ENCODE measurements at places on chromosomes 5 and 9.

- DNase-seq: no peak
These were observed 179.0 kb upstream of the PPP1R26 start for GRCh38 chr9:135300346-135301141.

DNA sequence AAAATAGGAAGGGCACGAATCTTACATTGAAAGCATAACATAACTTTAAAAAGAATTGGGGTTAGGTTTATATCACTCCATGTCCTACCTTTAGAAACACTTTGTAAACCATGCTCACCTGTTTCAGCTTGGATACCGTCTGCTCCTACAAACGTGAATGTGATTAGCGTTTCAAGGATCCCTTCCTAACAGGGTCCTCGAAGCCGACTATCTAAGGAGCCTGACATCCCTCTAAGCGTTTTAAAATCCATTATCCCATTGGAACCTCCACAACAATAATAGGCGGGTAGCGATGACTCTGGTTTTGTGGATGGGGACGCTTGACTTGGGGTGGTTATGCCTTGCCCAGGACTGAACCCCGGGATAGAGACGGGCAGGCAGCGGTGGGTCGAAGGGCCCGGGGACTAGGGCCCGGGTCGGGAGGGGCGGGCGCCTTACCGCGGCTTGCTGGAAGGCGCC lies 937 bp downstream of the SVEP1 start:
- DNase-seq: no peak

DNA sequence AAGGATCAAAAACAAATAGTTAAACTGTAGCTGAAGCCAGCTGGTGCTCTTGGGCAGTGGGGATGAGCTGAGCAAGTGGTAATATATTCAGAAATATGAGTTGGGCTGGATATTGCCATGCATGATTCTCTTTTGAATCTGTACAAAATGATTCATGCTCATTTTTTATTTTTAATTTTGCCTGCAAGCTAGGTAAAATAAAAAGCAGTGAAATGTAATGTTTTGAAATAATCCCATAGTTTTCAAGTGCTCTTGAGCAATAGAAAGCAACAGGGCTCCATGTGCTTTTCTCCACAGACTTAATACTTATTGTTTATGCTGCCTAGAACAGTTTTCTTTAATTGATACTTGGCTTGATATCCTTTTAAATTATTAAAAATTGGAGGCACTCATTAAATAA lies 489.3 kb downstream of the TLE4 start:
- no peak for DNase-seq

DNA sequence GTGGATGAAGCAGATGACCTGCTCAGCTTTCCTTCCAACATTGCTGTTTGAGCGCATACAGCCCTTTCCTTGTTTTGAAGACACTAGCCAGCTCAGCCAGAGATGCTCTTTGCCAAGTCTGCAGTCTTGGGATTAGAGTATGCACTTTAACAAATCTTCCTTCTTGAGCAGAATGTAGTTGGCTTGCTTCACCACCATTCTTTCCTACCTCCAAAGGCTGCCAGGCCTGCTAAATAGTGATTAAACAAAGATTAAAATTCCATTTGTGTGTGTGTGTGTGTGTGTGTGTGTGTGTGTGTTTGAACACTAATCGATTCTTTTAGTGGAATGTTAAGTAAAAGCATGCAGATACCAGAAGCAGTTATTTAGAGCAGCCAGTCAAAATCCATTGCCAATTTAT lies 97.6 kb downstream of the GALNT10 start:
- no peak for DNase-seq

DNA sequence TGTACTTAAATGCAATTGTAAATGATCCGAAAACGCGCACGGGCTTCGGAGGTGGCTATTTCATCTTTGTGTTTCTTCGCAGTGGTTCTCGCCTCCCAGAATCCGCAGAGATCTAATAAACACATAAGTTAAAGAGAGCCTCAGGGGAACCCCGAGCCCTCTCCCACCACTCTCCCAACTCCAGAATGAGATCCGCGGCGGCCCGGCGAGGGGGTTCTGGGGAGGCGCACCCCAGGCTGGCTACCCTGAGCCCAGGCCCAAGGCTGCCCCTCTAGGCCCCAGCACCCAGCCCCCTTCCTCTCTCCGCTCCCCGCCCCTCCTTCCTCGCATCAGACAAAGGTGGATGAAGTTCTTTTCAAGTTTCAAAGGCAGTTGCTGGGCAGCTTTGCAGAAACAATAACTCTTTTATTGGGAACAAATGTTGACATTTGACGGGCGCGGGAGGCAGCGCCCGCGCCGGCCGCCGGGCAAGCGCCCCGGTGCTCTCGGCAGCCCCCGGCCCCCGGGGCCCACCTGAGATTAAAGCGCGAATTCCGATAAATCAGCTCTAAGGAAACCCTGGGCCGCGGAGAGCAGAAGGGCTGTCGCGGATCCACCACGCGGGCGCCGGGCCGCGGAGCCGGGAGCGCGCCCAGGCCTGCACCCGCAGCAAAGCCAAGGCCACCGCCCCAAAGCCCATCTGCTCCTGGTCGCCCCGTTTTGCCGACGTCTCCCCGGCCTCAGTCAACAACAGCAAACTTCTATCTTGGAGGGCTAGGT lies 8.4 kb downstream of the IRX2 start:
- DNase-seq: no peak

GRCh38 chr5:168019143-168019542 lies 272.3 kb upstream of the WWC1 start:
- no peak for DNase-seq

DNA sequence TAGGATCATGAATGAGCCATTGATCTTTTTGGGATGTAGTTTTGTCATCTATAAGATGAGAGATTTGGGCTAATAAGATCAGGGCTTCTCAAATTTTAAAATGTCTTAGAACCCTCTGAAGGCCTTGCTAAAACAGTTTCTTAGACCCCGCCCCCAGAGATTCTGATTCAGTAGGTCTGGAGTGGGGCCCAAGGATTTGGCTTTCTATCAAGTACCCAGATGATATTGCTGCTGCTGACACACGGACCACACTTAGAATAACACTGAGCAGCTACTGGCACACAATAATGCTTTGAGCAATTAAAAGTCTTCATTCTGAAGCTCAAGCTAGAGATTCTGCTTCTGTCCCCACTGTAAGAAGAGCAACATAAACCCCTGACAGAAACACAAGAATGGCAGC lies 216.7 kb downstream of the SMARCA2 start:
- DNase-seq: no peak

DNA sequence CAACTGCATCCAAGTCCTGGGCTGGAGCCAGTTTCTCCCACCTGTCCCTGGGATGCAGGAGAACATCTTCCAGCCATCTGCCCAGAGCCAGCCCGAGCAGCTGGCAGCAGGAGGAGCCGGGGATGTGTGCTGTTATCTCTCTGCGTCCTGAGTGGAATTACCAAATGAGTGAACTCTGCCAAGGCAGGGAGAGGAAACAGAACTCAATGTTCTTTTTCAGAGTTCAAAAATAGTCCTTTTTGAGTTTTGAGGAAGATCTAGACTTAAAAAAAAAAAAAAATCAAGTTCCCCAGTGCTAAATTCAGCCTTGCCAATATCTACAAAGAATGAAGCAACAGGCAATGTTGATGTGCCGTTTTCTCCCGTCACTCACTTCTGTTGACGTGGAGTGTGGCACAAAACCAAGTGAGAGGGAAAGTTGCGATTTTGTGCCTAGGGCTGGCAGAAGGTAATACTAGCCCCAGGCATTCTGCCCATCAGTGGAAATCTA lies 56.2 kb downstream of the TMOD1 start:
- DNase-seq: no peak

GRCh38 chr9:12765088-12765798 lies 9.6 kb upstream of the LURAP1L start:
- DNase-seq: no peak

- DNase-seq: no peak
These were observed 199.3 kb upstream of the ACTBL2 start for GRCh38 chr5:57681942-57682341.

DNA sequence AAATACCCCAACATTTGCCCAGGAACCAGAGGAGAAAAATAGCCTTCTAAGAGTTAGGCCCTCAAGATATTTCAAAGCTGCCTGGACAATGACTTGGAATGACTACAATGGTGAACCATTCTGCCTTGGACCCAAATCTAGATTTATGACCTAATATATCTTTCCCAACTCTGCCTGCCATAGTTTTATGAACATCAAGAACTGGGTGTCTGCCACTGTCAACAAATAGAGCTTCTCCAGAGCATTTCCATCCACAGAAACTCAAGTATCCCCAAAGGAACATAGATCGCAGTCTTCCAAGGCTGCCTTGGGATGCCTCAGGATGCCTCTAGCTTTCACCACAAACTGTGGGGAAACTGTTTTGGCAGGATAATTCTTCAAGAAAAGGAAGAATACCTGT lies 48.2 kb upstream of the NFIB start:
- no peak for DNase-seq

- no peak for DNase-seq
These were observed 157.8 kb downstream of the NTRK2 start for GRCh38 chr9:84827216-84827765.

DNA sequence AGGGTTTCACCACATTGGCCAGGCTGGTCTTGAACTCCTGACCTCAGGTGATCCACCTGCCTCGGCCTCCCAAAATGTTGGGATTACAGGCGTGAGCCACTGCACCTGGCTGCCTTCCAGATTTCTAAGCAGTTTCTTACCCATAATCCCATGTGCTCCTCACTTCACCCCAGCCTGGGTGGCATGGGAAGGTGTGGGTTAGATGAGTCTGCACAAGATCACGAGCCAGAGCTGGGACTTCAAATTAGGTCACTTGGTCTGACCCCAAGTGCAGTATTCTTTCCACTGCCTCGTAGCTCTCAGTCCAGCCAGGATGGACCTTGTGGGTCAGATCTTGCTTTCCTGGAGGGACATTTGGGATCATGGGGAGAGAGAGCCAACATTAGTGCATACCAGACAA lies 37.5 kb upstream of the STRBP start:
- no peak for DNase-seq

DNA sequence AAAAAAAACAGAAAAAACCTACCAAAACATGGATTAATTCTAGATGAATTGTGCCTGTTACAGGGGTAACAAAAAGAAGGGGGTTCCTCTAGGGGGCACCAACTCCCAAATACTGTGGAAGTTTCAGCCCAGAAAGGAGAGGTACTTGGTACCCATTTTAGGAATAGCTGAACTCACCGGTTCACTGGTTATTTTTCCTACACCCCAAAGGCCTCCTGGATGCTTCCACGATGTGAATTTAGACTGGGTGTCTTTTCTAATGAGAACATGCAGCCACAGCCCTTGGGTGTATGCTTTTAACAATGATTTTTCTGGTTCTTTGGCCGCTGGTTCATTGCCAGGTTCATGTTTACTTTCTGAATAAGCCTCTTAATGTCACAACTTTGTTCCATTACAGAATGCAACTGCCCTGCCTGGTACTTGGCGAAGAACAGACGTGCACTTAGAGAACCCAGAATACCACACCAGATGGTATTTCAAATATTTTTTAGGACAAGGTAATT lies 46.7 kb downstream of the GARNL3 start:
- DNase-seq: no peak

DNA sequence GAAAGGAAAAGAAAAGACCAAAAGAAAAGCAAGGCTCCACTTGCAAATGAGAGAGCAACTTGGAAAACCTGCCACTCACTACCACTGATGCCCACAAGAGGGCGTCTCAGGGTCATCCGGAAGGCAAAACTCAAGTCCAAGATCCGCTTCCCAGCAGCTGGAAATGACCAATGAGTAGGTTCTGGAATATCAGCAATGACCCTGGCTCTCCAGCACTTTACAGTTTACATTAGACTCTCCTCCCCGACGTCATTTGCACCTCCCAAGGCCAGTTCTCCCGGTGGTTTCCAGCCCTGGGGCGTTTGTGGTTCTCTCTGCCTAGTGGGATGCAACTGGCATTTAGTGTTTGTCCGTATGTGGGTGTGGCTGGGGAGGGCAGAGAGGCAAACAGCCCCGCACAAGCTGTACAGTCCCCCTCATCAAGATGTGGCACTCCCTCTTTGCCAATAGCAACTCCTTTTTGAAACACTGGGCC lies 193.8 kb upstream of the ZNF618 start:
- no peak for DNase-seq

- no peak for DNase-seq
These were observed 1.4 kb upstream of the JAK2 start for GRCh38 chr9:4983601-4984165.

- DNase-seq: no peak
These were observed 108.4 kb downstream of the GHR start for GRCh38 chr5:42531611-42532010.

Measured in cortex of kidney (tissue), 1 donor.